BE2C (cell line): ENCODE measurements at places on chromosomes 5 and 9.

GRCh38 chr5:96812851-96813250, 5.1 kb upstream of the ERAP1 start:
- no peak for DNase-seq

- DNase-seq: peak; percentile 67
Observed at GRCh38 chr5:169169783-169170182, 131.2 kb downstream of the SLIT3 start.

GRCh38 chr9:132074736-132075135, 4.9 kb downstream of the MED27 start:
- no peak for DNase-seq

GRCh38 chr5:158436271-158437065, 577.5 kb upstream of the CLINT1 start:
- no peak for DNase-seq

DNA sequence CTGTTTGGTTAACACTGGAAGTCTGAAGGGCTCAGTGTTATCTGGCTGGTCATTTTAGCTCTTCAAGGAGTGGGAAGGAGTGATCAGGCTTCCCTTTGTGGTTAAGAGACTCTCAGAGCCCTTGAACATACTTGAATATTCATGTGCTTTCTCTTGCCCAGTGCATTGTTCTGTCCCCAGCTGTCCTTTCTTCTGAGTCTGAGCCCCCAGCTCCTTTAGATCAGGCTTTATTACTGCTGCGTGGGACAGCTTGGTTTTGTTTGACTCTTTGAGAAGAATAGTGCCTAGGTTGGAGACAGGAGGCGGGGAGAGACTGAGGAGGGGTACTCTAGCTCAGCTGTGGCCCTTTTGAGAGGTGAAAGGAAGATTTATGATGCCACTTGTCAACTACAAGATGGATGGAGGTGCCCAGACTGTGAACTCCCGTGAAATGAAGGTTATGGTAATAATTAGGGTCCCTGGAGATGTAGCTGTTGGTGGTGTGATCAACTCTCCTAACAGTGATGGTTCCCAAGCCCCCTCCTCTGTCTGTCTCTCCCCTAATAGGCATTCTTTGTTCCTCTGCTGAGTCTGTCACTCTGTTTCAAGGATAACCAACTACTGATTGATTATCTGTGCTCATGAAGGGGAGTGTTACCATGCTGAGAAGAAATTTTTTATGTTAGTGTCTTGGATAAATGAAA, 83.1 kb upstream of the GLRA1 start:
- no peak for DNase-seq

GRCh38 chr5:94403483-94403882, 214.9 kb downstream of the KIAA0825 start:
- no peak for DNase-seq
